ENCODE measurements at places on chromosomes 3 and 15. TPM values are rescaled to one million over a fixed set of nuclear protein-coding genes. Genes with fewer than 3 reads are reported as not detected.
A peak's percentile ranks its signal among the peaks of the same experiment; 100 is the strongest.

DNA sequence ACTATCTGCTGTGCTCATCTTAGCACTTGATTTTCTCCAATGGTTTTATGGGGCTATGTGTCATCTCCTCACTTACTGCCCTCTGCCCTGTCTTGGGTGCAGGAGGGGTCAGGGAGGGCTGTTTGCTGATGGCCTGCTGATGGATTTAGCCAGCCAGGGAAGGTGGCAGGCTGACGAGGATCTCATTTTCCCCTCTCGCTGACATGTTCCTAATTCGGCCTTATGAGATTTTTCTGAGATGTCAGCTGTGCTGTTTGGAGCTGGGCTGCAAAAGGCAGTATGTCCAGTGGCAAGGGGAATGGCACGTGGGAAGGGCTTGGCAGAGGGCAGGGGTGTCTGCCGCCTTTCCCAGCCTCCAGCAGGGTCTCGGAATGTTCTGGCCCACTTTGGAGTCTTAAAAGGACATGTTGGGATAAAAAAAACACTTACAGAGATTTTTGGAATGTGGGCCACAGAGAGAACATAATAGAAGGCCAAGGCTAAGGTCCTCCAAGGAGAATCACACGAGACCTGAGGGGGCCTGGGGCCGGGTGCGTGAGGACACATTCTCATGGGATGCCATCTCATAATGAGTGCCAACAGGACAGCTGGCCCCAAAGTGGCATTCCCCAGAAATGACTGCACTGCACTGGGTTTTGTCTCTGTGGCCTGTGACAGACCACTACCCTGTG is 303.8 kb downstream of the TLE3 start:
- DNase-seq = no peak

DNA sequence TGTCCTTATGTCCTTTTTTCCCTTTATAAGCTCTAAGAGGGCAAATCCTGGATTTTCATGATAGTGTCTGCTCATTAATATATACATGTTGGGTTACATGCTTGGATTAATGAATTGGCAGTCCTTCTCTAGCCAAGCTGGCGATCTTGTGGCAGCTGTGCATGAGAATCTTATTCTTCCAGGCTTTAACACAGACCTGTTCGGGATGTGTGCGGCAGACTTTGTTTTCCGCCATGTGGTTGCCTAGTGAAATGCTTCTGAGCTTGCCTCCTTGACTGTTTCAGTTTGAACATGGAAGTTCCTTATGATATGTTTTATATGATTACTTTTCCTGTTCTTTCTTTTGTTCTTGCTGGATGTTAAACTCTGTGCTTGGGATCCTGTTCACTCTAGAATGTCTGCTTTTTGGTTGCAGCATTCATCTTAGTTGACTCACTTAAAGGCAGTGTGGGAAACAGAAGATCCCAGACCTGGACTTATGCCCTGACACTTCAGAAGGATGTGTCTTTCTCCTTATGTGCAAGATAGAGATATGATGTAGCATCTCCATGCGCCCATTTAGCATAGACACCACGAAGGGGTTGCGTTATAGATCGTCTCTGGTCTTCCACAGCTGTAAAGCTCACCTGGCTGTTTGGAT is 7.2 kb downstream of the CHCHD6 start:
- DNase-seq = no peak

GRCh38 chr3:46690798-46691197 is 2.7 kb downstream of the ALS2CL start:
- DNase-seq = peak; percentile 68

DNA sequence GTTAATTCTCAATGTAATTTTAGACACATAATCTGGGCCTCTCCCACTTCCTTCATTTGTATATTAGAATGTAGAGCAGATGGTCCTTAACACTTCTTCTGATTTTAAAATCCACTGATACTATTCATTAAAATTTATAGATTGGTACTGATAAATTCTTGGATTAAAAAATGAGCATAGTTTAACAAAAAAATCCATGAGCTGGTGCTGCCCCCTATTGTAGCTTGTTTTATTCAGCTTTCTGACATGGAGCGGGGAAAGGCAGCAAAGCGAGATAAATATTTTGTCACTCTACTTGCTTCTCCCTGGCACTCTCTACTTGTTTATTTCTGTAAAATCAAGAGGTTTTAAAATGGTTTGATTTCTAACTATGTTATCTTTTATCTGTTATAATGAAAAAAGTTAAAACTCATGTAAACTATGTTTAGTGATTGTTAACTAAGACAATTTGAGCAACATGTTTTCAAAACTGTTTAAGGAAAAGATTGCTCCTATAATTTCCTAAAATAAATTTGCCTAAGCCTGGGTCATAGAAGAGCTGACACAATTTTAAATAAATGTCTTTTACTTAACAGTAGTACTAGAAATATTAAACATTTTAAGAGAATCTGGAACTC is 26.5 kb upstream of the PLOD2 start:
- no peak for DNase-seq

The NR1I2 gene
- not detected for total RNA-seq

- DNase-seq = no peak
These were observed 2.5 kb downstream of the PLD1 start for GRCh38 chr3:171807806-171808205.

DNA sequence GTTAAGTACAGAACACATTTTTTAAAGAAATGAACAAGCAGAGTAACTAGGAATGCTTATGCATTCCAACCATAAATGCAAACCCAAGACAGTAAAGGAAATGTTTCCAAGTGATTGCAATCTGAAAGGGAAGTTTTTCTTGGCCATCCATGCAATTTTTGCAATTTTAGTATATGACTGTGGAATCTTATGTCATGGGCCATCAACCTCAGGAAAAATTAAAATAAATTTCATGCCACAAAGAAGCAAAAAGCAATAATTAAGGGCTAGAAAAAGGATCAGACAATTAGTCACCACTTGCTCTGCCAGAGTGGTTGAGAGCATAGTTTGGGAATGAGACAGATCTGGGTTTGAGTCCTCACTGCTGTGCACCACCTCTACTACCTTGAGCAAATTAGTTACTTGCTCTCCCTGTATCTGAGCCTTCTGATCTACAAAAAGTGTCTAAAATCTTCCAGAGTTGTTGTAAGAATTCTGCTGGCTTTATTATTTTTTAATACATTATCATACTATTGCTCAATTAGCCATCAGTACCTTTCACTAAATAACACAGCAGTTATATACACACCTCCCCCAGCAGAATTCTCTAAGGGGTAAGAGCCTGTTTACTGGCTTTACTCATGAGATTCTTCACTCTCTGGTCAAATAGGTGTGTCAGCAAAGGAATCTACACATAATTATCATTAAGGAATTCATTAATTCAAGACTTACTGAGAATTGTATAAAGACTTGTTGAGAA is 49.7 kb upstream of the FBN1 start:
- DNase-seq = no peak

DNA sequence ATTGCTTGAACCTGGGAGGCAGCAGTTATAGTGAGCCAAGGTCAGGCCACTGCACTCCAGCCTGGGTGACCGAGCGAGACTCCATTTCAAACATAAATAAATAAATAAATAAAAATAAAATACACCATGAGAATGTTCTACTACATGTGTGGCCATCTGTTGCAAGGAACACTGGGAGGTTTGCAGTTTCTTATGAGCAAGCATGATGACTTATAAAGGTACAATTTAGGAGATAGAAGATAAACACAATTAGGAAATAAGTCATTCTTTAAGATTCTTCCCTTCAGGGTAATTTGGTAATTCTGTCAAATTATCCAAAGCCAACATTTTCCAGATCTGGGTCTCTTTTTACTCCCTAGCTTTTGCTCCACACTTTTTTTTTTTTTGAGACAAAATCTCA is 13.4 kb downstream of the HTR3C start:
- no peak for DNase-seq

DNA sequence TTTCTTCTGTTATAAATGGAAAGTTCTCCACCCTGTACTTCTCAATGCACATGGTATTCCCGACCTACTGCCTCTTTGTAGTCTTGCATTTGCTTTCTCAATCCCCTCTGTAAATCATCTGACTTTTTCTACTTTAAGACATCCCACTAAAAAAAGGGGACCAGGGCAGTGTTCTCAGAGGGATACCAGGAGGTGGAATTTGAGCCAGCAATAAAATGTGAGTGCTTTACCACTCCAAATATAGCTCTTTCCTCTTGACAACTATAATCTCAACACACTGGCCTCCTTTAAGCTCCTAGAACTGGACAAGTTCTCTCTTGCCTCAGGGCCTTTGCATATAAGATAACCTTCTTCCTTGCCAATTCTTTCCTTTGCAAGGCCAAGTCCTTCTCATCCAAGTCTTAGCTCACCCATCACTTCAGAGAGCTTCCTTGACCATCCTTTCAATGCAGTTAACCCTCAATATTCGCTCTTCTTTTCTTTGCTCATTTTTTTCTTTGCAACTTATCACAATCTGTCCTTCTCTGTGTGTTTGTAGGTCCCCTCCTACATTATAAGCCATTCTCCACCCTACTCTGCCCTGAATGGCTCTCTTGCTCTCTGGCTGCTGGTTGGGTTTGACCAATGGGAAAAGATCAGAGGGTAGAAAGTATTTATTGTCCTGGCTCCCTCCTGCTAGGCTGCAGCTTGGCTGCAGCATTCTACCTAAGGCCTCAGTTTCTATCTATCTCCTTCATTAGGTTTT is 93.4 kb downstream of the PRICKLE2 start:
- DNase-seq = no peak

The TRPC1 gene
- total RNA-seq = 13.9 TPM

DNA sequence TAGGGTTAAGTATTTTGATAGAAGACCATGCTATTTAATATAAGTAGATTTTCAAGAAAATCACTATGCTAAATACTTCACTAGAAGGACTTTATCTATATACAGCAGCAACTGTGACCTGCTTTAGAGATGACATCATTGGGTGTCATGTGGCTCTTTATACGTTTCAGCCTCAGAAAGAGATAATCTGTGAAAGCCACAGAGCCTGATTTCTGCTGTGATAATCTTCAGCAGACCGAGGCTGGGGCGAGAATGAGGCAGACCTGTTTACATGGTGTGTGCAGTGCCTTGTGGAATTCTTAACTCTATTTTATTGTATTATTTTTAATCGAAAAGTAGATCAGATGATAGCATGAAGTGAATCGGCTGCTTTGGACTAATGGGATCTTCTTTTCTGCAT is 471.2 kb downstream of the MFSD1 start:
- DNase-seq = no peak

DNA sequence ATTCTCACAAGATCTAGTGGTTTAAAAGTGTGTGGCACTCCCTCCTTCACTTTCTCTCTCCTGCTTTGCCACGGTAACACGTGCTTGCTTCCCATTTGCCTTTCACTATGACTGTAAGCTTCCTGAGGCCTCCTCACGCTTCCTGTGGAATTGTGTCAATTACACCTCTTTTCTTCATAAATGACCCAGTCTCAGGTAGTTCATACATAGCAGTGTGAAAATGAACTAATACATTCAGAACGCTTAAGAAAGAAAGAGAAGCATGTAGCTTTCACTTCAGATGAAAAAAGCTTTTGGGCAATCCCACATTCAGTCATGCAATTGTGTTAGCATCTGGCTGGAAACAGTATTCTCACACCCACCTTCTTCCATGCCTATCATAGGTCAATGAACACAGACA is 24.4 kb downstream of the P3H2 start:
- DNase-seq = no peak

- no peak for DNase-seq
These were observed 210.0 kb downstream of the NFKBIZ start for GRCh38 chr3:102059145-102059943.

DNA sequence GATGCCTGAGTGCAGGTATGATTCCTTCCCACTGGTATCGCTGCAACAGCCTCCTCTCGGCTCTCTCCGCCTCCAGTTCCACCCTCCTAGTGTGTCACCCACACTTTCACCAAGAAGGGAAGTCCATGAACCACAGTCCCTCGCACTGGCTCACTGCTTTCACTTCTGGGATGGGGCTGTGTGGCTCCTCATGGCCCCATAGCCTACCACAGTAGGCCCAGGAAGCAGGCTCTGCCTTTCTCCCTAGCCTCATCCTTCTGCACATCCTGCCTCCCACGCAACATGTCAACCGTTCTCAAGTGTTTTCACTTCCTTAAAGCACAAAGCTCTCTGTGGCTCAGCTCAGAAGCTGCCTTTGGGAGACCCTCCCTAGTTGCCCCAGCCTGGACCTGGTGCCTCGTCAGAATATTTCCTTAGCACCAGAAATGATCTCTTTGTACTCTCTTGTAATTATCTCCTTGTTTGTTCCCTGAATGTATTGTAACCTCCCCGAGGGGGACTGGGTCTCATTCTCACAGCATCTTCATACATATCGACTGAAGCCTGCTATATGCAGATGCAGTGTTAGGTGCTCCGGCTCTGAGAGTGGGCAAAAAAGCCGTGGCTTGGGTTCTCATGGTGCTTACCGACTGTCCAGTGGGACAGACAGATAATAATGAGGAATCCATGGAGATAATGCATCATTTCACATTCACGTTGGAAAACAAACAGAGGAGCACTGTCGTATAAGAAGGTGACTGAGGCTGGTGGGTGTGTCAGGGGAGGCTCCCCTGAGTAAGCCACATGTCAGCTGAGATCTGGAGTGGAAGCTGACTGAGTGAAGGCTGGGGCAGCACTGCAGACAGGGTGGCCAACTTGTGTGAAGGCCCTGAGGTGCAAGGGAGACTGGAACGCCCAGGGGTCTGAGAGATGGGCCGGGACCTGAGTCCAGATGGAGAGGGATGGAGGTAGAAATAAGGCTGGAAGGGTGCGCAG is 107.1 kb downstream of the DGKG start:
- DNase-seq = no peak

DNA sequence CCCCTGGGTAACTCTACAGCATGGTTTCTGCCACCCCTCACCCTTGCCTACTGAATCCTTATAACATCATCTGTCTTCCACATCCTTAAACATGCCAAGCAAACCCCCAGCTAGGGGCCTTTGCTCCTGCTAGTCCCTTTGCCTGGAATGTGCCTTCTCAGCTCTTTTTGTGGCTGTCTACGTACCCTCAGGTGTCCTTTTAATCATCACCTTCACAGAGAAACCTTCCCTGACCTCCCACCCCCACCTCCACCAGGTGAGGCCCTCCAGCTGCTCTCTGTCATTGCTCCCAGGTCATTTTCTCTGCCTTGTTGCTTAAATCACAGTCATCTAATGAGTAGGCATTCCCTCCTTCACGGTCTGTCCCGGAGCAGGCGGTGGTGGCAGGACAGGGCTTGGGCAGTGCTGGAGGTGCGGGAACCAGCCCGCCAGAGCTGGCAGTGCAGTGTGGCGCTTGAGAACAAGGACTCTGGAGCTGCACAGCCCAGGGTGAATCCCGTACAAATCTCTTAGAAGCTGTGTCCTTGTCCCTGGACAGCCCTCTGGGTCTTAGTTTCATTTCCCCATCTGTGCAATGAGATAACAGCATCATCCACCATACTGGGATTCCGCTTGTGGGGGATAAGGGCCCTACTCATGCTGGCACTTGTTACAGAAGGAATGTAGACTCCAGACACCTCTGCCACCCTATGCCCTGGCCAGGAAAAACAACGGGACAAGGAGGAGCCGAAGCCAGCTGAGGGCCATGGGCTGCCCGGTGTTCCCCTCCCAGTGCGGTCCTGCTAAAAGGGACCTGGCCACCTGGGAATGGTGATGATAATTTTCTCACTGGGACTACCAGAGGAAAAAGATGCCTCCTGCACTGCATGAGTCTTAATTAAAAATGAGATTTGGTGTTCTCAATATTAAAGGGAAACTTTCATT is 52.1 kb upstream of the IQSEC1 start:
- DNase-seq = no peak

- no peak for DNase-seq
These were observed 7.3 kb upstream of the MINDY4B start for GRCh38 chr3:150912501-150912900.

The TRH gene
- total RNA-seq = not detected

GRCh38 chr3:157285966-157286365 is 126.0 kb upstream of the CCNL1 start:
- no peak for DNase-seq

GRCh38 chr3:68485051-68485450 is 447.3 kb downstream of the TAFA4 start:
- no peak for DNase-seq

Measured in left ventricle myocardium inferior (tissue), 1 donor.